ENCODE measurements at places on chromosomes 16 and 17. TPM values are rescaled to one million over a fixed set of nuclear protein-coding genes. Genes with fewer than 3 reads are reported as not detected.
A peak's percentile ranks its signal among the peaks of the same experiment; 100 is the strongest.

The RNU2-1 gene
- total RNA-seq, result 5,157 TPM

The LRRC37A gene
- total RNA-seq, result 2.9 TPM

The CEP131 gene
- 9.9 TPM for total RNA-seq

The PKMYT1 gene
- 5.9 TPM for total RNA-seq

The SRCAP gene
- total RNA-seq, result 61.0 TPM

The OVCA2 gene
- 31.7 TPM for total RNA-seq

The SHISA6 gene
- 0.12 TPM for total RNA-seq

The G6PC1 gene
- 0.09 TPM for total RNA-seq

The HEATR9 gene
- total RNA-seq, result 0.17 TPM

- no peak overlapping the region for H3K4me3 ChIP-seq
- DNase-seq, result no peak
Measured at GRCh38 chr17:27669850-27670249, 38.9 kb downstream of the LGALS9 start.

- no peak overlapping the region for H3K4me3 ChIP-seq
- no peaks in the 10 kb centered on the region for H3K27me3 ChIP-seq
- no peak overlapping the region for H3K27ac ChIP-seq
- H3K36me3 ChIP-seq, result no peaks in the 10 kb centered on the region
Measured at GRCh38 chr17:67519801-67520251, 142.7 kb downstream of the PITPNC1 start.

- H3K4me3 ChIP-seq, result no peak overlapping the region
- H3K27me3 ChIP-seq, result no peaks in the 10 kb centered on the region
- H3K27ac ChIP-seq, result no peak overlapping the region
- DNase-seq, result peak; percentile 44
- H3K4me1 ChIP-seq, result peaks cover 10% of the 10 kb centered on the region
- H3K36me3 ChIP-seq, result no peaks in the 10 kb centered on the region
Measured at GRCh38 chr17:79988185-79988971, 47.3 kb downstream of the TBC1D16 start.

GRCh38 chr17:43337684-43338428, 60.9 kb upstream of the ARL4D start:
- no peaks in the 10 kb centered on the region for H3K27me3 ChIP-seq
- H3K4me3 ChIP-seq, result no peak overlapping the region
- H3K27ac ChIP-seq, result no peak overlapping the region
- no peaks in the 10 kb centered on the region for H3K4me1 ChIP-seq
- DNase-seq, result no peak

DNA sequence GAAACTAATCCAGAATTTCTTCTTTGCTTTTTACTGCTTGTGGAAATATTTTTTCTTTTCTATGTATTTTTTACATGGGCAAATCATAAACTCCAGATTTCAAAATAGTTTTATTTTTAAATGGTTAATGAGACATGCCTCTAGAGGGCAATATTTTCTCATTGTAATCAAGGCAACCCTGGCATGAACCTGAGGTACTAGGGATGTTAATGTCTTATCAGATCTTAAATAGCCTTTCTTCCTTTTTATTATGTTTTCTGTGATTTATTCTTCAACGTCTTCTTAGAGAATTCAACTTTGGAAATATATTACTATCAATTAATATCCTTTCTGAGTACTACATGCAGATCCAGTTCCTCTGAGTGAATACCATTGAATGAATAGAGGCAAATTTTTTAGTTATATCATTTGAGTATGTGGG, 324.7 kb downstream of the BCAS3 start:
- H3K27ac ChIP-seq, result no peak overlapping the region
- no peaks in the 10 kb centered on the region for H3K36me3 ChIP-seq
- DNase-seq, result peak; percentile 87
- no peak overlapping the region for H3K4me3 ChIP-seq
- H3K27me3 ChIP-seq, result no peaks in the 10 kb centered on the region
- peaks cover 11% of the 10 kb centered on the region for H3K4me1 ChIP-seq

GRCh38 chr17:68585643-68586042, 15.5 kb downstream of the FAM20A start:
- peaks cover 18% of the 10 kb centered on the region for H3K4me1 ChIP-seq
- H3K4me3 ChIP-seq, result no peak overlapping the region
- no peaks in the 10 kb centered on the region for H3K36me3 ChIP-seq

GRCh38 chr17:15431196-15431595, 36.2 kb downstream of the CDRT4 start:
- no peak overlapping the region for H3K27ac ChIP-seq
- no peak for DNase-seq
- H3K4me1 ChIP-seq, result peaks cover 16% of the 10 kb centered on the region
- no peak overlapping the region for H3K4me3 ChIP-seq
- H3K36me3 ChIP-seq, result no peaks in the 10 kb centered on the region
- H3K27me3 ChIP-seq, result no peaks in the 10 kb centered on the region

- H3K4me1 ChIP-seq, result peaks cover 14% of the 10 kb centered on the region
- H3K27ac ChIP-seq, result no peak overlapping the region
- no peak for DNase-seq
Measured at GRCh38 chr17:73598212-73598611, 46.0 kb downstream of the SDK2 start.

GRCh38 chr16:832652-833336, 32.3 kb upstream of the GNG13 start:
- H3K27ac ChIP-seq, result no peak overlapping the region
- no peaks in the 10 kb centered on the region for H3K4me1 ChIP-seq
- DNase-seq, result no peak

- no peak overlapping the region for H3K4me3 ChIP-seq
- no peak for DNase-seq
- H3K27ac ChIP-seq, result no peak overlapping the region
- no peaks in the 10 kb centered on the region for H3K27me3 ChIP-seq
Measured at GRCh38 chr16:14232106-14232864, 161.2 kb downstream of the MRTFB start.

DNA sequence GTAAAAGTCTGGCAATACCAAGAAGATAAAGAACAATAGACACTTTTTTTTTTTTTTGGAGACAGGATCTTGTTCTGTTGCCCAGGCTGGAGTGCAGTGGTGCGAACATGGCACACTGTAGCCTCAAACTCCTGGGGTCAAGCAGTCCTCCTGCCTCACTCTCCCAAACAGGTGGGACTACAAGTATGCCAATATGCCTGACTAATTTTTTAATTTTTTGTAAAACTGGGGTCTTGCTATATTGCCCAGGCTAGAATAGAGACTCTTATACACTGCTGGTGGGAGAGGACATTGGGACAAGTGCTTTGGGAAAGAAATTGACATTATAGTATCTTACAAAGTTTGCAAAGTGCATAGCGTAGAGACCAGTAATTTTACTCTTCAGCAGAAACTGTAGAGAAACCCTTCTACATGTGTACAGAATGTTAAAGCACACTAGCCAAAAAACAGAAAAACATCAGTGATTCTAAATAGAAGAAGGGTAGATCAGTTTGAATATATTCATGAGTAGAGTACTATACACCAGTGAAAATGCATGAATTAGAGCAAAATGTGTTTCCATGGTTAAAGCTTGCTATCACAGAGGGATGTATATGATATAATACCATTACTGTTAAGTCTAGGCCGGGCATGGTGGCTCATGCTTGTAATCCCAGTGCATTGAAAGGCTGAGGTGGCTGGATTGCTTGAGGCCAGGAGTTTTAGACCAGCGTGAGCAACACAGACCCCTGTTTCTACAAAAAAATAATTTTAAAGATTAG, 7.0 kb upstream of the EFNB3 start:
- H3K36me3 ChIP-seq, result peaks cover 18% of the 10 kb centered on the region
- DNase-seq, result no peak
- no peak overlapping the region for H3K27ac ChIP-seq
- no peak overlapping the region for H3K4me3 ChIP-seq

GRCh38 chr17:50692448-50693035, 15.2 kb downstream of the ANKRD40 start:
- no peak overlapping the region for H3K27ac ChIP-seq
- DNase-seq, result no peak
- peaks cover 26% of the 10 kb centered on the region for H3K36me3 ChIP-seq

GRCh38 chr17:6989779-6990178, 6.1 kb upstream of the ALOX12 start:
- no peak overlapping the region for H3K27ac ChIP-seq
- no peak overlapping the region for H3K4me3 ChIP-seq
- no peaks in the 10 kb centered on the region for H3K27me3 ChIP-seq
- H3K36me3 ChIP-seq, result no peaks in the 10 kb centered on the region
- DNase-seq, result no peak
- peaks cover 3% of the 10 kb centered on the region for H3K4me1 ChIP-seq

- no peak overlapping the region for H3K4me3 ChIP-seq
- no peak overlapping the region for H3K27ac ChIP-seq
- H3K36me3 ChIP-seq, result no peaks in the 10 kb centered on the region
- peaks cover 3% of the 10 kb centered on the region for H3K4me1 ChIP-seq
- no peak for DNase-seq
Measured at GRCh38 chr17:49588726-49589576, 13.3 kb downstream of the NXPH3 start.

GRCh38 chr16:29821643-29822115, 1.4 kb downstream of the MVP start:
- H3K27ac ChIP-seq, result peak overlapping the region; percentile 66
- peaks cover 16% of the 10 kb centered on the region for H3K36me3 ChIP-seq
- H3K27me3 ChIP-seq, result no peaks in the 10 kb centered on the region

- no peaks in the 10 kb centered on the region for H3K36me3 ChIP-seq
- no peak overlapping the region for H3K4me3 ChIP-seq
- peak; percentile 50 for DNase-seq
Measured at GRCh38 chr16:6861135-6861814, 471.4 kb upstream of the RBFOX1 start.

- H3K36me3 ChIP-seq, result no peaks in the 10 kb centered on the region
- no peak overlapping the region for H3K4me3 ChIP-seq
- no peaks in the 10 kb centered on the region for H3K4me1 ChIP-seq
- H3K27ac ChIP-seq, result no peak overlapping the region
Measured at GRCh38 chr16:21263640-21264570, 14.2 kb downstream of the CRYM start.

DNA sequence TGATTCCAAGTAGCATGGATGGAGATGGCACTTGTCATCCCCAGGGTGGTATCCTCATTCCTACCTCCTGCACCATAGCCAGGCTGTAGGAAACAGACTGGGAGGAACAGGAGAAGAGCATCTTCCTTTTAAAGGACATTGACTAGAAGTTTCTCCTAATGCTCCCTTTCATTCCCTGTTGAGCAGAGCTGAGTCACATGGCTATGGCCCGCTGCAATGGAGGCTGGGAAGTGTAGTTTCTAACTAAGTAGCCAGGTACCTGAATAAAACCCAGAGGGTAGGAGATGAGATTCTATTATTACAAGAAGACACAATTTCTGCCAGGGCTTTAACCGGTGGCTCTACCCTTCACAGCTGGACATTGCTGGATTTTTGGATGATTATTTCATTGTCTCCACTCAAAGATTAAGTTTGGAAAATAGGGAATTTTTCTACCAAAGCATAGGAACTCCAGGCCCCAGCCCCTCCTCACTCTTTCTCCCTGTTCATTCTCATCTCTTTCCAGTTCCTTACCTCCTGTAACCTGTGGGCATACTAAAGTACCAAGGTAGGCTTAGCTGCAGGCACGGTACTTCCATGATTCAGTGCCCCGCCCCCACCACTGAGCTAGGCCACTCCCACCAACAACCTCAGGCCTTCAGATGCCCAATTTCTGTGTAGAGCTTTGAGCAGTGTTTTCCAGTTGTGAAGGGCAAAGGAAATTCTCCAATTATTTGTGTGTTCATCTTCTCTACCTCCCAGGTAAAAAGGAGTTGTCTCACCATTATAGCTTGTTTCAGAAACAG, 378.3 kb downstream of the CDH13 start:
- no peaks in the 10 kb centered on the region for H3K27me3 ChIP-seq
- H3K4me1 ChIP-seq, result peaks cover 3% of the 10 kb centered on the region
- no peak overlapping the region for H3K4me3 ChIP-seq
- no peak overlapping the region for H3K27ac ChIP-seq
- no peak for DNase-seq

DNA sequence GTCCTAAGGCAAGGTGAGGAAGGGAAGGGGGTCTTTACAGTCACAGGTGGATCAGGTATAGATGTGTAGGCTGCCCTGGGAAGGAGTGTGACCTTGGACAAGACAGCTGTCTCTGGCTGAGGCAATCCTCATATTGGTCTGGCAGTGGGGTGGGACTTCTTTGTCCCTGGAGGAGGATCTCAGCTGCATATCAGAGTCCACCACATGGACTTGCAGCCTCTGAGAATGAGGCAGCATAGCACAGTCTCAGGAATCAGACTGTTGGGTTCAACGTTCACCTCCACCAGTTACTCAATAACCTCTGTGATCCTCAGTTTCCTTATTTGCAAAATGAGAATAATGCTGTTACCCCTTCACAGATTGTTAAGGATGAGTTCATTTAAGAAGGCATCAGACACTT, 33.4 kb downstream of the ACSM2A start:
- DNase-seq, result no peak

GRCh38 chr16:57361404-57361803, 2.8 kb downstream of the CCL22 start:
- no peaks in the 10 kb centered on the region for H3K36me3 ChIP-seq
- no peak overlapping the region for H3K27ac ChIP-seq
- no peak overlapping the region for H3K4me3 ChIP-seq
- no peaks in the 10 kb centered on the region for H3K4me1 ChIP-seq
- no peaks in the 10 kb centered on the region for H3K27me3 ChIP-seq
- no peak for DNase-seq

- no peak within 1 kb of the TSS for H3K27ac ChIP-seq
- peaks cover 95% of the 10 kb centered on the region for H3K4me1 ChIP-seq
- no peaks in the 10 kb centered on the region for H3K36me3 ChIP-seq
- DNase-seq, result peak; percentile 76
Measured at GRCh38 chr17:40309031-40309948, at the start of gene RARA. Gene RARA (plus strand): TSS chr17:40309180. CDS start chr17:40331219, 22,039 bp downstream.

DNA sequence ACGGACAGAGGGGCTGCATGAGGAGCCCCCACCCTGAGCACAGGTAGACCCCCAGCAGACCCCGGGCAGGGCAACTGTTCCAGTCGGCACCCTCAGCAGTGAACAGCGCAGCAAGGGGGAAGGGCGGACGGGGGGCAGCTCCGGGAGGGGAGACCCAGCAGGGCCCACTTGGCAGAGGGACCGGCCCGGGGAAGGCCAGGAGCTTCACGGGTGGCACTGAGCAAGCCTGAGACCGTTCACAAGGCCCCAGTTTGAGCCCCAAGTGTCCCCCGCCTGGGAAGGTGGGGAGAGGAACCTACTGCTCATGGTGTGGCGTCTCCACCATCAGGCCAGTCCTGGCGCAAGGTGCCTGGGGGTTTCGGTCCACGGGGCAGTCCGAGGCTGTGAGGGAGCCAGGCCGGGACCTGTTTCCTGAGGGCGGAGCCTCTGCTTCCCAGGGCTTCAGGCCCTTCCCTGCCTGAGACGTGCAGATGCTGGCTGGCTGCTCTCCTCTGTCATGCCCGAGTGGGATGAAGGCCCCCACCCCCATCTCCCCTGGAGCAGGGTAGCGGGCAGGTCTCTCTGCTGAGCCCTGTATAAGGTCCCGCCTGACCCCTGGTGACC, 54.4 kb upstream of the GNG13 start:
- no peaks in the 10 kb centered on the region for H3K36me3 ChIP-seq
- H3K4me3 ChIP-seq, result no peak overlapping the region
- no peaks in the 10 kb centered on the region for H3K4me1 ChIP-seq
- no peak for DNase-seq
